ENCODE measurements at places on chromosomes 5 and 9.

DNA sequence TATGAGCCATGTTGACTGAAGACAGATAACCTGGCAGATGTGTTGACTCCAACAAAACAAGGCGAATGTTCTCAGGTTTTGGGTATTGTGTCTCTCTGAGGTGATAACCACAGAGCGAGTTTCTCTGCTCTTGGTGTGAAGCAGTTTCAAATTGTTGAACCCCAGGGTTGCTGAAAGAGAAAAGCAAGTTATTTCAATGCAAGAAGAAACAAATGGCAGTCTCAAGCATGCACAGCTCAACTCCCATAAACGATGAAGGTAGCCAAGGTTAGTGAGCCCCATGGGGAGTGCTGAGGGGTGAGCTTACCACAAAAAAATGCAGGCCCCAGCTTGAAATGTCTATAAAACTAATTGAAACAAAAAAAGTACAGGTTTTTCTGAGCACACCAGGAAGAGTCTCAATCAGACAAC lies 220.8 kb upstream of the DAPK1 start:
- no peak for DNase-seq

- DNase-seq = no peak
Observed at GRCh38 chr5:67166460-67167285, 29.9 kb downstream of the CD180 start.

DNA sequence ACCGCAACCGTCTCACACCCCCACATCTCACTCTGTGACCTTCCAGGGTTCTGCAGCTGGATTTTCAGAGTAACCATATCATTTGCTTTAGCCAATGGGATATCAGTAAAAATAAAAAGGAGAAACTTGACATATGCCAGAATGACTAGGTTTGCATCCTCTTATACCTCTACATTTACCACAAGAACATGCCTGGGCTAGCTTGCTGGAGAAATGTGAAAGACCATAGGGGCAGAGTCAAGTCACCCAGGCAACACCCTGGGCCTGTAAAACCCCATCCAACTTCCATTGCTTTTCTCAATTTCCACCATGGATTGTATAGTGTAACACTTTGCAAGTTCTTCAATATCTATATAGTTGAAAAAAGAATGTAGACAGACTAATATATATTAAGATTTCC lies 731.1 kb downstream of the PTPRD start:
- no peak for DNase-seq

DNA sequence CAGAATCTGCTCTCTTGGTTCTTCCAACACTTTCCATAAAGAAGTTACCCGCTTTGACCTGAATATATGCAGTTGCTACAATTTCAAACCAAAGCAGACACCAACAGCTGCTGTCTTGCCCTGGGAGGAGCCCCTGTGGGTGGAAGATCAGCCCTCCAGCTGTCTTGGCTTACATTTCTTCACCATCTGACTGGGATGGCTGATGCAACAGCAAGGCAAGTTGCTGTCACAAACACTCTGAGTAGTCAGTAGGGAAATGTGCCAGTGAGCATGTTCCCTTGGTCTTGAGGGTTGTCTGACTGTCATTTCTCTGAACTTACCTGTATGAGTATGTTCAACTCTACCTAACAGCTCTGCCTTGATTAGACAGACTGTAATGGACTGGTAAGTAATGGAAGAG lies 152.9 kb downstream of the SGCD start:
- DNase-seq = peak; percentile 71

- no peak for DNase-seq
Observed at GRCh38 chr5:177368869-177369644, 11.3 kb downstream of the RGS14 start.

DNA sequence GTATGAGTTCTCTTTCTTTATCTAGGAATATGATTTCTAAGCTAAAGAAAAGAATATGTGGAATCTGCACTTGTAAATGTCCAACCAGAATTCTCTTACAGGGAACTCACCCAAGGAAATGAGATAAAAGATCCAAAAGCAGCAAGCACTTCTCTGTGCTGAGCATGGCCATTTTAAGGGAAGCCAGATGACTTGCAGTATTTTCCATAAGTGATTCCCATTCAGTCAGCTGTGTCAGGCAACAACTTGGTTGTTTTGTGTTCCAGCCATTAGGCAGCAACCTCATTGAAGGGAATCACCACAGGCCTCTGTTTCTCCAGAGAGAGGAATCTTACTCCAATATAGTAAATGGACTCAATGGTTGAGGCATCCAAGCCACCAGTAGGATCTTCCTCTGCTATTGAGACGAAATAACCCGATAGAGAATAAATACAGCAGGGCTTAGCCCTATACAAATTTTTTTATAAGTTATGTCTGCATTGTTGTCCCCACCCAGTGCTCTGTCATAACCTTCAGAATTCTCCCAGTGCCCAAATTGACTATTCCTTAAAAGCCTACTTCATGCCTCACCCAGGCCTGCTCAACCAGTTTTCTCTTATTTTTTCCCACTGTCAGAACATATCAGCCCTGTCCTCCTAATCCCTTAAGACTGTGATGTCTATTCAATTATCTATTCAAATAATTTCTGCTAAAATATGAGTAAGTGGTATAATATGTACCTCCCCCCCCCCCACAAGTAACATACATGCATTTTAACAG lies 236.6 kb downstream of the PJA2 start:
- no peak for DNase-seq

GRCh38 chr5:1651250-1651649 lies 127.5 kb upstream of the LPCAT1 start:
- no peak for DNase-seq

DNA sequence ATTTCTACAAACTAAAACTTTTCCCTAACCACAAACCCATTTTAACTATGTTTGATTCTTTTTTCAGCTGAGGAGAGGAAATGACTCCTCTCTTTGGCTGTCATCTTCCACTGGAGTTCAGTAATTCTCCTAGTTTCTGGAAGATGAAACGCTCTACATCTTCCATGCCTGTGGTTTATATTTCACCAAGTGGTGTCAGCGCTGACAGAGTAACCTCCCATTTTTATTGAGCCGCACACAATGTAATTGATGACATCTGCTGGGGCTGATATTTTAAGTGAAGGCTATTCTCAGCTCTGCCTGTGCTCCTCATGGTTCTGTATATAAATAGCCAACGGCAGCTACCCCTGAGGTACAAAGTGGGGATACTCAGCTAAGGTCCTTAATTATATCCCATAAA lies 234.6 kb downstream of the SPOCK1 start:
- peak; percentile 88 for DNase-seq

GRCh38 chr5:150056075-150056443 lies 30.3 kb downstream of the CSF1R start:
- no peak for DNase-seq

DNA sequence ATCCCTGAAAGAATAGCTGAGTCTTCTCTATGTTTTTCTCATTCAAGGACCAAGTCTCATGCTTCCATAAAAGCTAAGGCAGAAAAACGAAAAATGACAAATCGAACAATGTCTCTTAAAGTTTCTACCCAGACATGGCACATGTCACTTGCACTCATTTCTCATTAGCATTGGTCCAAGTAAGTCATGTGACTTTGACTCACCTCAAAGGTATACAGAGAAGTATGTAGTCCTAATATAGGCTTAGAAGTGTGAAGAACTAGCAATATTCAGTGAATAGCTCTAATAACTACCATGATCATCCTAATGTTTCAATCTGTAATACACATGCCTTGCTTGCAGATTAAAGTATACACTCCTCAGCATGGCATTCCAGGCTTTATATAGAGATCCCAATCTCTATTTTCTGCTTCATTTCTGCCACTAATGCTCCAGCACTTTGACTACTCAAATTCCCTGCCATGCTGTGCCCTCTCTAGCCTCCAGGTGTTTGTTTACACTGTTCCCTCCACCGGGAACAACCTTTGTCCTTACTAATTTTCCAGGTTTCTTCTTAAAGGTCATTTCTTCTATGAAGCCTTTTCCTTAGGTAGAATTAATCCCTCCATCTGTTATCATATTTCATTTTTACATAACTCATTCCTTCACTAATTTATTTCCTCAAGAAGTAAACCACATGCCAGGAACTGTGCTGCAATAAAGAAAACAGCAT lies 98.9 kb downstream of the CEMIP2 start:
- DNase-seq = no peak

DNA sequence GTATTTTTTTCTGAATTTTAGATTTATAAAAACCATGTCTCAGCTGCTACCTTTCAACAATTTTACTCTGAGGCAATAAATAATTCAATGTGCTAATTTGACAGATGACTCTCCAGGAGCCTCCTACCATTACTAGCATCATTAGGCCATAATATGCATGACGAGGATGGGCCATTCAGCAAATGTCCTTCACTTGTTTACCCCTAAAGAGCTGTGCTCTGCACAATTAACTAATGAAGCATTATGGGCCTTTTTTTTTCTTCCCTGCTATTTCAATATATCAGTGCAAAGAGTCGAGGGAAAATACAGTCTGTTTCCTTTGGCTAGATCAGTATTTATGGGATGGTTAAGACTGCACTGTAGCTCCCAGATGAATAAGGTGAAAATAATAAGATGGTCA lies 627.2 kb downstream of the ISL1 start:
- DNase-seq = no peak

- no peak for DNase-seq
Observed at GRCh38 chr9:116656977-116657376, 30.1 kb upstream of the TRIM32 start.

DNA sequence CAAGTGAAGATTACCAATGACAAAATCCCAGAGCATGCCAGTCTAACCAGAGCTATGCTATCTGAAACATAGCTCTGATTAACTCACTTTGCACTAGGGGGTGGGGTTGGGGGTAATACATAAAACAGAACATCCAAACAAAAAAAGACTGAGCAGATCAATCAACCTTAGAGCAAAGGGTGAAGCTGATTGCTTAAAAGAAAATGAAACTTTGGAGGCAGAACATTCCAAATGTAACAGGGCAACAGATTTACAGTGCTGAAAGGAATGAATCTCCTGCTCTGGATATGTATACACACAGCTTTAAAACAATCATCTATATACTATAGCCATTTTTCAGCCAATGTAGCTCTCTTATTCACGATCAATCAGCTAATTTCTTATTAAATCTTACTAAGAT lies 4.9 kb downstream of the IL6ST start:
- no peak for DNase-seq

DNA sequence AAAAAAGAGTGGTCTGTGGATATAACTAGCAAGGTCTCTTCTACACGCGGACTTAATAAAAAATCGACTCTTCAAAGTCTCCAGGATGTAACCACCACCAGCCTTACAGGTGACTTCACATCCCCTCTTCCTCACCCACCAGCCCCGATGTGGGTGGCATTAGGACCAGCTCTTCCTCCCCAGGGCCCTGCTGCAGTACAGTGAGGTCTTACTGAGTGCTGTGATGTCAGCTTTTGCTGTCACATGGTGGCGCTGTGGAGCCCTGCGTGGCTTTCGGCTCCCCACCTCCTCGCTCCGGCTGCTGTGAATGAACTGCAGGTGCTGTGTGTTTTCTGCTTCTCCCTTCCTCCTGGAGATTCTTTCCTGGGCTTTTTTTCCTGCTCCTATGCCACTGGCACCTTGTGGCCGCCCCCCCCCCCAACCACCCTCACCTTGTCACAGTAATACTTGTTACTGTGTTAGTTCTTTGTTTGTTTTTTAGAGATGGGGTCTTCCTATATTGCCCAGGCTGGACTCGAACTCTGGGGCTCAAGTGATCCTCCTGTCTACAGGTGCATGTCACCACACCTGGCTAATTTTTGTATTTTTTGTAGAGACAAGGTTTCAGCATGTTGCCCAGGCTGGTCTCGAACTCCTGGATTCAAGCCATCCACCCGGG lies 15.8 kb upstream of the RAPGEF1 start:
- DNase-seq = no peak

GRCh38 chr9:102049586-102050246 lies 311.3 kb upstream of the GRIN3A start:
- no peak for DNase-seq

- DNase-seq = no peak
Observed at GRCh38 chr5:139481580-139482049, 943 bp downstream of the STING1 start.

DNA sequence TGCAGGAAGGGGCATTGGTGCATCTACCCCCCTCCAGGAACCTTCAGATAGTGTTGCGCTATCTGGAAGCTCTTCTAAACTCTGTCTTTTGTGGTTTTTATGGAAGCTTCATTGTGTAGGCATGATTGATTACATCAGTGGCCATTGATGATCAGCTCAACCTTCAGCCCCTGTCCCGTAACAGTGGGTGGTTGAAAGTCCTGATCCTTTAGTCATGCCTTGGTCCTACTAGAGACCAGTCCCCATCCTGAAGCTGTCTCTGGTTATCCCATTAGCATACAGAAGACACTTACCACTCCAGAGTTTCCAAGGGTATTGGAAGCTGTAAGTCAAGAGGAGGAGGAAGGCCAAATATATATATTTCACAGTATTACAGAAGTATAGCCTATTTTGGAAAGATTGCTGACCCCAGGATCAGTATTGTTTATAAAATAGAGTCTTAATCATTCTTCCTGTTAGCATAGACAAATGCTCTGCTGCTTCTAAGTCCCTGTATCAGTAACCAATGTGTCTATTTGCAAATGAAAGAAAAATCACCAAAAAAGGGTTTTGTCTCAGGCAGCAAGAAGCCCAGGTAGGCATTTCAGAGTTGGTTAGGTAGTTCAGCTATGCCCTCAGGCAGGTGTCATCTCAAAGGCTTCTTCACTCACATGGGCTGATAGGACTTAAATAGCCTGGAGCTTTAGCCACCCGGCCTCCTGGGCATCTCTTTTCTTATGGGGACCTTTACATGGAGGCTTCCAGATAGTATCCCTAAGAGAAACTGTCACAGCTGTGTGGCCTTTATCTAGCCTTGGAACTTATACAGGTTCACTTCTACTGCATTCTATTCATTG lies 41.6 kb downstream of the SPIN1 start:
- DNase-seq = no peak

GRCh38 chr9:74025402-74025925 lies 471.7 kb upstream of the RORB start:
- DNase-seq = peak; percentile 5

DNA sequence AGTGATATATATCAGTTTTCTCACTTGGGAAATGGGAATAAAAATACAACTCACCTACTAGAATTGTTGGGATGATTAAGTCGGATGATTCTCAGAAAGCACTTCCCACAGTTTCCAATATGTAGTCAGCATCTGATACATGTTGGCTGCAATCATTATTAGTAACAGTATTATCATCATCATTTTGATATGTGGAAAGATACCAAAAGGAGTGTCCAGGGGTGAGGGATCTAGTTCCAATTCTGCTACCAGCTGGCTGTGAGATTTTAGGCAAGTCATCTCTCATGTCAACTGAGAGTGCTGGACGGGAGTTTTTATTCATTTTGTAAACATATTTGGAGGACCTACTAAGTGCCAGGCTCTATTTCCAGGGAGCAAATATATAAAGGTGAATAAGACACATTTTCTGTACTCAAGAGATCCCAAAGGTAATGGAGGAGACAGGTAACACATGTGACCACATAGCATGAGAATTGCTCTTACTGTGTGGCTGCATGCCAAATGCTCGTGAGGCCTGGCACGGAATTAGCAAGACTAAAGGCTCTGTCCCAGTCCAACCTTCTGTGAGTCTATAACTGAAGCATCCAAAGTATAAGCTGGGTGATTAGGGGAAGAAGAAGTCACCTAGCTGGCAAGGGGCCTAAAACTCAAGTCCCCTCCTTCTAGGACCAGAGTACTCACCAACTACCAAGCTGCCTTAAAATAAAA lies 83.0 kb downstream of the GRIA1 start:
- no peak for DNase-seq

- DNase-seq = no peak
Observed at GRCh38 chr9:109409773-109410397, 88.2 kb downstream of the PTPN3 start.

GRCh38 chr9:86410281-86410680 lies 56.1 kb upstream of the TUT7 start:
- DNase-seq = no peak

GRCh38 chr5:133372293-133372937 lies 239.9 kb downstream of the FSTL4 start:
- DNase-seq = no peak
